ENCODE measurements at places on chromosomes 4 and X.

- DNase-seq, result no peak
Measured at GRCh38 chrX:15834053-15834452, 20.6 kb downstream of the AP1S2 start.

DNA sequence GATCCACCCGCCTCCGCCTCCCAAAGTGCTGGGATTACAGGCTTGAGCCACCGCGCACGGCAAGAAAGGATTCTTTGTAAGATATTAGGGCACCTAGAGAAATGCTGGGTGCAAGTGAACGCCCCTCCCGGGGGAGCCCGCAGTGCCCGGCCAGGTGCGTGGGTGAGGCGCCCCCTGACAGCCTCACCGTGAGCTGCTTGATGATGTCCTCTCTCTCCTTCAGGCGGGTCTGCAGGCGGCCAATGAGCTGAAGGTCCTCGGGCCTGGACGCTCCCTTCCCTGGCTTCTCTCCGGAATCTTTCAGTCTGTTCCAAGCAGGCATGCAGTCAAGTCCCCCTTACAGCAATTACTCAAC lies 21.9 kb downstream of the MED28 start:
- no peak for DNase-seq

DNA sequence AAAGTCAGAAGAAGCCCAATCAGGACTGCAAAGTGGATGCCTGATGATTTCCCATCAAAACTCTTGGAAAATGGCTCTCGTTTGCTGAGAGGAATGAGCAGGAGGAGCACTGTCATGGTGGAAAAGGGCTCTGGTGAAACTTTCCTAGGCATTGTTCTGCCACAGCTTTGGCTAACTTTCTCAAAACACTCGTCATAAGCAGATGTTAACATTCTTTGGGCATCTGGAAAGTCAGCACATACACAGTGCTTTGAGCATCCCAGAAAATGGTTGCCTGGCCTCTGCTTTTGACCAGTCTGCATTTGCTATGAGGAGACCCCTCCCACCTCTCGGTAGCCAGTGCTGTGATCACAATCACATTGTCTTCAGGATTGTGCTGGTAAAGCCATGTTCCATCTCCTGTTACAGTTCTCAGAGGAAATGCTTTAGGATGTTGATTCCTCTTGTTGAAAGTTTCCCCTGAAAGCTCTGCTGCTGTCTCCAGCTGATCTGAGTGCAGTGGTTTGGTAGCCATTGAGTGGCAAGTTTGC lies 25.2 kb upstream of the TBC1D14 start:
- DNase-seq, result no peak

DNA sequence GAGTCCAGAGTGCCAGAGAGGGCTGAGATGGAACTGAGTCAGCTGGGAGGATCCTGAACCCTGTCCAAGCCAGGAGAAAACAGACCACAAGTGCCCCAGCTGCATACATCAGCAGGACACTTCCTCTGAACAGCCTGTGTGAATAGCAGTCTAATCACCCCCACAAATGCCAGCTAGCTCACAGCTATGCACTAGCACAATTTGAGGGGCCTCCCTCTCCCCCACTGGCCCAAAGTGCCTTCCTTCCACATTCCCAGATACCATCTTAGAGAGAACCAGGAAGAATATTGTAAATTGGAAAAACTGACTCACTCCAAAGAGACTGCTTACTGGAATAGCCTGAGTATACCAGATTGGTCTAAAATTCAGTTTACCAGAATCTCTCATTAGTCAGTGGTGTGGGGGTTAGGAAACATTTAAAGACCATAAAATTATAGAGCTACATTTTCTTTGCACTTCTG lies 292.6 kb upstream of the KLF3 start:
- DNase-seq, result no peak

- no peak for DNase-seq
Measured at GRCh38 chr4:100880011-100880410, 362.2 kb upstream of the EMCN start.

GRCh38 chr4:6475492-6476020 lies 3.1 kb upstream of the PPP2R2C start:
- DNase-seq, result no peak

DNA sequence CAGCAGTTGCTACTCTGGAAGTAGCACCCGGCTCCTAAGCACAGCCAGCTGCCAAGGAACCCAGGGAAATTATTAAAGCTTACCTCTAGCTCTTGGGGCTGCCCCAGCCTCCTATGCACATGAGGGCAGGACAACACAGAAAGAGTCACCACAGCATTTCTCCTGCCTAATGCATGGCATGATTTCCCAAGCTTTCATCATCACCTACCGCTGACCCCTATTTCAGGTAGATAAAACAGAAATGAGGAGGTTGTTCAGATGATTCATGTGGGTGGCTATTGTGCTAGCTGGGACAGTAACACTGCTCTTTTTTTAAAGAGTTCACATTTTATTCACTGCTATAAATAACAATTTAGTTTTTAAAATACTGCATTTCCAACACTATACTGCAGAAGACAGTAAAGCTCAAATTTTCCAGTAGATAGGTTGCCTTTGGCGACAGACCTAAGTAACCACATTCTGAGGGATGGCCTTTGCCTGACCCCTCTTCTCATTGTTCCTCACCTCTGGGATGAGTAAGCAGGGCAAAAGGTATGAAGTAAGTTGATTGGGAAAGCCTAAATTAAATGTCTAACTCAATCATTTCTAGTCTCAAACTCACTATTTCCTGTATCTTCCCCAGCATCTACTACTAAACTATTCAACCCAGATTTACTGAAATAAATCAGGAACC lies 16.7 kb downstream of the CASK start:
- peak; percentile 51 for DNase-seq

DNA sequence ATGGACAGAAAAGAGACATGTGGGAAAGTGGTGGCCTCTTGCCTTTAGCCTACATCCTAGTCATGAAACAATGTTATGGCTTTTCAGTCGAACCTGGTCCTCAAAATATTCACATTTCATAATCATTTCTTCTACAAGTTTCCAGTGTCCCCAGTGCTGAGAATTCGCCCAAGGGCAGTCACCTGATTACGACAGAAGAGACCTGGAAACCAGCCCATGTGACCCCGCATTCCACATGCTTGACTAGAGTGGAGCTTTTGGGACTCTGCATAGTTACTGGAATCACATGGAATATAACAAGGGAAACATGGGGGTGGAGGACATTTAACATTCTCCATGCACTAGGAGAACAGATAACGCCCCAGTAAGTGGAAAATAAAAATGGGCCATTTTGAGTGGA lies 100.1 kb downstream of the PPARGC1A start:
- peak; percentile 99 for DNase-seq

DNA sequence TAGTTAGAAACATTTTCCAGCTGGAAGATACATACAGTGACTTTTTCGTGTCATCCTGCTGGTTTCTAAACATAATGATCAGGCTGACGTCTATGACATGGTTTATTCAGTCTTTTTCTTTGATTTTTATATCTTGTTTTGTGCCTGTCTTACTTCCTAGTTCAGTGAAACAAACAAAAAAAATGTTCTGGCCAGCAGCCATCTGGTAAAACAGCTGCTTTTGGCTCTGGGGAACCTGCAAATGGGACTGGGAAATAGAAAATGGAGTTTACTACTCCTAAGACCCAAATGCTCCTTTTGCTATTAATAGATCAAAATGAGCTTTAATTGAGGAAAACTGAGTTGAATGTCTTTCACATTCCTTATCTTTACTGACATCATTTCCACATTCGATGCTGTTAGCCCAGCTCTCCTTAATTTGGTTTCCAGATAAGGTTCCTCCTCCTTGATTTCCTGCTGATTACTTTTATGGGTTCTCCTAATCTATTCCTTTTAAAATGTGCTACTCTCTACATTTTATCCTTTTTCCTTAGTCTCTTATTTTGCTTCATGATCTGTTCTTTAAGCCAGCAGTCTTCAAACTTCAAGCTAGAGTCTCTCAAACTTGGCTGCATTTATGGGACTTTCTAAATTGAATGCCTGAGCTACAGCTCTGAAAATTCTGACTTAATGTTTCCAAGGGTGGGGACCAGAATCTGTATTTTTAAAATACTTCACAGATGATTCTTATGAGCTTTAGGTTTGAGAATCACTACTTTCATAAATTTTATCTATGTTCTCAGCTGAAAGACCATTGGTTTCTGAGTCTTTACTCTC lies 499.5 kb downstream of the ANKRD50 start:
- DNase-seq, result no peak

GRCh38 chr4:114598191-114599121 lies at the start of gene UGT8:
UGT8 (plus strand) TSS chr4:114598807; CDS start chr4:114622881, 24,074 bp downstream.
- DNase-seq, result no peak
